Inflammatory macrophage treated with lipopolysaccharide for 4 hours (primary cell): ENCODE measurements at places on chromosomes 12 and 14.
A peak's percentile ranks its signal among the peaks of the same experiment; 100 is the strongest.

DNA sequence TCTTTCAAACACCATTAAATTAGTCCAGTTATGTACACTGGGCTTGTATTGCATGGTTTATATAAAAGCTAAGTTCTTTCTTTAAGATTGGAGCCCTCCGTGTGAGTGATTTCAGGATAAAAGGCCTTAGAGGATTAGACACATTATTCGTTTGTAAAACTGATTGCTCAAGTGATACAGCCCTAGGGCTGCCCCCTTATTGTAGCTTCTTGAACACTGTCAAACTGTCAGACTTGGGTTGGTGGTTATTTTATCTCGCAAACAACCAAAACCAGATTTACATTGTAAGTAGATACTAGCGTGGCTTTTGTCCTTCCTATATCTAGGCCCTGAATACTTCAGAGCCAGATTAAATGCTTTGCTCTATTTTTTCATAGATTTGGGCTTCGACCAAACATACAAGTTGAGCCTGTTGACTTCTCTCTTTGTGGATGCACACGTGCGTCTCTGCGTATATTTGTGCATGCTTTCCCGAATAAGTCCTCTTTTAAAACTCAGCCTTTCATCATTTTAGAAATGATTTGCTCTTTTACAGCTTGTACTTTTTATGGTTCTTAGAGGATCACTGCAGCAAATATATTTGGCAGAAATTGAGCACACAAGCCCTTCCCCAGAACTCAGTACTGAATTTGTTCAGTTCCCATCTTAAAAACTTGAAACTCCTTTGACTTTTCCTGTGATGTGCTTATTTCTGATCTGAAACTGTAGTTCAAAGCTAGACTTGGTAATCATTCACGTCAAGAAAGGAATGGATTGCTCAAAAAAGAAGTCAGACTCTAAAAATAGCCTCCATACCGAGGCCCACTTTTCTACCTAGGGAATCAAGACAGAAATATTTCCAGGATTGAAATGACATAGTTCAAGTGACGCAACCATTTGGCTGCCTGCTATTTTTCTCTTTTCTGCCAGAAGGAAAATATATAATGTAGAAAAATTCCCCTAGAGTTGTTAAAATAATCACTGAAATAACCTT, 129.5 kb downstream of the ETV6 start:
- DNase-seq: no peak

DNA sequence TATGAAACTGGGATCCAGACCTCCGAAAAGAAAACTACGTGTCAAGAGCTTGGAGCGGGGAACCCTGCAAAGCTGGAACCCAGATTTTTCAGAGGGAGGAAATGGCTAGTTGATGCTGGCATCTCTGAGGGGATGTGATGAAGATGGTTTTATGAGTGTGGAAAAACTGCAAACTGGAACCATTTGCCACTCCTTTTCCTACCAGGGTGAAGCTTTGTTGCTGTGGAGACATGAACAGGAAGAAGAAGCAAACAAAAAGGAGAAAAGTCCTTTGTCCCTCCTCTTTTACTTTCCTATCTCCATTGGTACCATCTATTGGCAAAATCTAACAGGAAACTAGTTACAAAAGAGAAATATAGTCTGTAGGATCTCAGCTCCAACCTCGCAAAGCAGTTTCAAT, 39.2 kb downstream of the CDK17 start:
- DNase-seq: no peak

DNA sequence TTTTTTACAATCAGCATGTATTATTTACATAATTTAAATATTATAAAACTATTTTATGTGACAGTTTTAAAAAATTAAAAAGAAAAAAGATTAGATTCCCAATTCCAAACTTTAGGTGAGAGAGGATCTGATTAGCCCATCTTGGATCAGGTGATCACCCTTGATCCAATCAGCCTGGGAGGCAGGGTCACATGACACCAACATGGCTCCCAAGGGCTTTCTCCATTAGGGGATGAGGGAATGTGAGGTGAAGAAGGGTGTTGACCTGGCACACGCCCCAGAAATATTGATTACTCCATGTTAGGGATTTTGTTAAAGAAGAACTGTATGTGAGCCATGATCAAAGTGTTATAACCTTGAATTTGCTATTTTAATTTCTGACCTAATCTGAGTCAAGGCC, 225.4 kb downstream of the RBM19 start:
- no peak for DNase-seq

GRCh38 chr14:75282170-75282554, 3.5 kb downstream of the FOS start:
- DNase-seq: no peak

GRCh38 chr12:843609-844008, 91.2 kb downstream of the WNK1 start:
- DNase-seq: no peak

GRCh38 chr12:802242-803120, 50.1 kb downstream of the WNK1 start:
- peak; percentile 43 for DNase-seq

GRCh38 chr14:34053666-34054065, 102.8 kb upstream of the EGLN3 start:
- DNase-seq: no peak

DNA sequence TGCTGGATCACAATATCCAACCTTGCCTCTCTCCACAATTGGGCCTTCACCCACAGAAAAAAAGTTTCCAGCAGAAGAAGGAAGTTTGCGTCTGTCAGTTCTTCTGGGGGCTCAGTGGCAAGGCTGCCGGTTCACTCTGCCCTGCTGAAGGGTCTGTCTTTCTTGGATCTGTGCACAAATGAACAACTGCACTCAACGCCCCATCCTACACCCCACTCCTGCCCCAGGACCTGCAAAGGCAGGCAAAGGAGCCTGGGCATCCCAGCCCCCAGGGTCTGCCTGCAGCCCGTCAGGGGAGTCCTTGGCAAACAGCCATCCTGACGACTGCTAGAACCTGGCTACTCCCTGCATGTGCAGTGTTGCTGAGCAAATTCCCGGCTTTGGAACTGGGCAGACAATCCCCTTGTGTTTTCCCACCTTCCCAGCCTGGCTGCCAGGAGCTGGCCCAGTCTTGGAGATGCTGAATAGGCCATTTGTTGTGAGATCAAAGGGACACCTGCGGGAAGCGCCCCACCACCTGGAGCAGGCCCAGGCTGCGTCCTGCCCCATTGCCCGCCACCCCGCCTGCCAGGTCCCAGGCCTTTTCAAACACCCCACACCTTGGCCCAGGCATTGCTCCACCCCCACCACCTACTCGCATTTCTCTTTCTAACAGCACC, 311.9 kb downstream of the BCL11B start:
- DNase-seq: no peak

DNA sequence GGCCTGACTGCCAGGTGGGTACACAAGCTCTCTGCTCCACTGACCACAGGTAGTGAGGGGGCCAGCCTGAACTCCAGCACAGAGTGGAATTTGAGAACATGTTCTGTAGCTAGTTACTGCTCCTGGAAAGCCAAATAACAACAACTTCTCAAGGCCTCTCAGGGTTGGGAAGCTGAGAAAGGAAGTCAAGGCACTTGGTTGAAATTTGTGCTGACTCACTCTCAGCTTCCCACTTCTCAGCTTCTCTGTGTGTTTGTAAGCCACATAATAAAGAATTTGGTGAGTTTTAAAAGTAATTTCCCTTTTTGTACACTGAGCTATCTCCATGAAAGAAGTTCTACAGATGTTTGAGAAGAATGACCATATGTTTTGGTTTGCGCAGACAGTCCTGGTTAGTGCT, 234.9 kb downstream of the KTN1 start:
- DNase-seq: peak; percentile 75

- DNase-seq: no peak
Observed at GRCh38 chr14:54686871-54687749, 120.2 kb downstream of the SAMD4A start.

DNA sequence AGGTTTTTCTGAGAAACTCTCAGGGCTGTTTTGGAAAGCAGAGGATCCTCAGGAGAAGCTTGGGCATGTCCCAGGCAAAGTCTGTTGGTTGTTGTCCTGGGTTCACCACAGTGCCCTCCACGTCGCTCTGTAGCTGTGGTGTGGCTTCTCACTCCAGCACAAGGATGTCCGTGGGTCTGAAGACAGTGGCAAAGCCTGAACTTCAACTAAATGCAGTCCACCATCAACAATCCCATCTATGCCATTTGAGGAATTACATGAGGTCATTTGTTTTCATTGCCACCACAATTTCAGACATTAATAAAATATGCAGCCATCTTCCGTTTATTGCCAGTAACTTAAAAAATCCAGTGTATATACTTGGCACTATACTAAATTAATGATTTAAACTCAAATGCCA, 272.1 kb downstream of the LRIG3 start:
- no peak for DNase-seq

- DNase-seq: no peak
Observed at GRCh38 chr12:114174326-114174725, 208.2 kb upstream of the RBM19 start.

- DNase-seq: no peak
Observed at GRCh38 chr12:42704810-42705401, 115.4 kb upstream of the PRICKLE1 start.

DNA sequence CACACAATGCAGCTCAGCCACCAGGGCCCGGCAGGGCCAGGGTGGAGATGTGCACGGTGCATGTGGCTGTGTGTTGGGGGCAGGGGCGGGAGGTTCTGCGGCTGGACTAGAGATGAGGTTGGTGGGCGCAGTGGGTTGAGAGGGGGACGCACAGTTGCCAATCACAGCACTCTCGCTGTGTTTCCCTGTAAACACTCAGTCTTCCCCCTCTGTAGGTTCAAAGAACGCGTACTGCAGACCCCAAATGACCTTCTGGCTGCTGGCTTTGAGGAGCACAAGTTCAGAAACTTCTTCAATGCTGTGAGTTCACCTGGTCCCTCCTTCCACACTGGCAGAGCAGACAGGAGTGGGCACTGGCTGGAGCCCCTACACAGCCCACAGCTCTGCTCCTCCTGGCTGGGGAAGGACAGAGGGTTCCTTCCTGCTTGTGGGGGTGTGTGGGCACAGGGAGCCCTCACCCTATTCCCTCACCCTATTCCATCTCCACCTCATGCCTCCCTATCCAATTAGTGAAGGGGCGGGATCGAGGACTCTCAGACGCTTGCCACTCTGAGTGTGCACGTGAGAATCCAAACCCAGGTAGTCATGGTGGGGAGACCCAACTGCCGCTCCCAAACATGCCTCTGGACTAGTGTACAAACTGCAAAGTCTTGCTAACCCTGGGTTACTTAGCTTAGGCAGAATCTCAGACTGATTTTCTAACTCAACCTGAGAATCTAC, 17.8 kb downstream of the OTUB2 start:
- DNase-seq: no peak
